ENCODE measurements at places on chromosomes 6 and 20.

DNA sequence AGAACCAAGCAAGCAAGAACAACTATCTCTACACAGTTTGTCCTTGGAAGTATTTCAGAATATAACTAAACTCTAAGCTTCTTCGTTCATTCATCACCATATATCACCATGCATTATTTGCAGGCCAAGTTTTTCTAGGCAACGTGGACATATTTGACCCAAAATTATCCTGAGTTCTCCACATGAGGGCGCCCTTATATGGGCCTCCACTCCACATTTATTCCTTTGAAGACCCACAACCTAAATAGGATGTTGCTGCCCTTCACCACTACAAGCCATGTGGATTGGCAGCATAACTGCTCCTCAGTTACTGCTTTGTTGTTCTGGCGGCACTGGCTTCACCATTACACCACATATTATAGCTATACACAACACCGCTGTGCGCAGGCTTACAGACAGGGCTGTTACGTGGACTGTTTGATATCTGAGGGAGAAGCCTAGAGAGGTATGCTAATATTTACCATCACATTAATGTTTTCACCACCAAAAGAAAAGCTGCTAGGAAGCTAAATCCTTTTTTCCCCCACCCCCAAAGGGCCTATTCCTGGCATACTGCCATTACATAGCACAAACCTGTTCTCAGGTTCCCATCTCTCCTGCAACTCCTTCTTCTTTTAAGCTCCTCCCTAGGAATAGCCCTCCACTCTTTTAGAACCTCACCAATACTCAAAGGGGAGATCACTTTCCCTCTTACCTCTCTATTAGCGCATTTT is 411.7 kb downstream of the C6orf118 start:
- DNase-seq = no peak

DNA sequence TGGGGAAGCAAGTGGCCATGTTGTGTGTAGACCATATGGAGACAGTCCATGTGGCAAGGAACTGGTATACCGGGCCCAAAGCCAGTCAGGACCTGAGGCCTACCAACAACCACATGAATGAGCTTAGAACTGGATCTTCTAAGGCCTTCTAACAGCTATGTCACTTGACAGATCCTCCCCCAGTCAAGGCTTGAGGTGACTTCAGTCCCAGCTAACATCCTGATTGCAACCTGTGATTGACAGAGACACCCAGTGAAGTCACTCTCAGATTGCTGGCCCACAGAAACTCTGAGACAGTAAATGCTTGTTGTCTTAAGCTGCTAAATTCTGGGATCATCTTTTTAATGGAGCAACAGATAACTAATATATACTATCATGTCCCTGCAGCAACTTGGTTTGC is 32.9 kb downstream of the AHI1 start:
- DNase-seq = no peak

- no peak for DNase-seq
Measured at GRCh38 chr6:2028457-2029038, 216.9 kb downstream of the GMDS start.

DNA sequence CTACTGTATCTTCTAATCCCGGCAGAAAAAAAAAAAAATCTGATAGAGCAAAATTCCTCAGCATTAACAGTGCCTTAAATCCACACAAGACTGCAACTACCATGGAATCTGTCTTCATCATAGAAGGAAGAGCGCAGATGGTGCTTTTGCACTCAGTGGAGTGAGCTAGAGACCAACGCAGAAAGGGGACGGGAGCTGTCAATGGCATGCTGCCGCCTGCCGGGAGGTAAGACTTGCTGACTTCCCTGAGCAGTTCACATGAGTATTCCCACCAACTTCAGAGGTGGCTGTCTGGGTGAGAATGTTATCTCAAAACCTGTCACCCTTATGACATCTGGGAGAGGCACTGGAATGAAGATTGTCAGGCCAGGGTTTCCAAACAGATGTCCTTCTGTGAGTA is 35.6 kb downstream of the DZANK1 start:
- no peak for DNase-seq

DNA sequence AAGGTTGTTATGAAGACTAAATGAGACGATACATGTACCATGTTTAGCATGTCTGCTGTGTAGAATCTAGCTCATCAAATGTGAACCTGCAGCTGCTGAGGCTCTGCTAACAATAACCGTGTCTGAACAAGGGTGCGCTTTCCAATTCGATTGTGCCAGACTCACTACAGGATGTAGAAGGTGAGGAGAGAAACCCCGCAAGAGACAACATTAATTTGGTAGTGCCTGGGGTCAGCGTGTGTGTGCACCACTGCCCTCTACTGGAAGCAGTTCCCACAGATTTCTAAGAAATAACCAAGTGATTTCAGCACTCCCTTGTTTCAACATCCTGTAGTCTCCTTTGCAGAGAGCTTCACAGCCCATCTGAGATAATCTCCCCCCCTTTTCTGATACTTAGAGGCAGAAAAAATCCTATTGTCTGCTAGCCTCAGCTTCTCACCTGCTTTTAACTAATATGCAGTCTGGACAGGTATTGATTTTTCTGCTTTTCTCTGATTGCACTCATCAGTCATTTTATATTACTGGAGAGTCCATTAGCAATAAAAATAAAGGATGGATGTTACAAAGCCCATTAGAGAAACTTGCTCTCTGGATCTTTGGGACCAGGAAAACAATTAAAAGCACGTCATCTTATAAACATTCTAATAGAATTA is 96.7 kb upstream of the BACH2 start:
- no peak for DNase-seq

DNA sequence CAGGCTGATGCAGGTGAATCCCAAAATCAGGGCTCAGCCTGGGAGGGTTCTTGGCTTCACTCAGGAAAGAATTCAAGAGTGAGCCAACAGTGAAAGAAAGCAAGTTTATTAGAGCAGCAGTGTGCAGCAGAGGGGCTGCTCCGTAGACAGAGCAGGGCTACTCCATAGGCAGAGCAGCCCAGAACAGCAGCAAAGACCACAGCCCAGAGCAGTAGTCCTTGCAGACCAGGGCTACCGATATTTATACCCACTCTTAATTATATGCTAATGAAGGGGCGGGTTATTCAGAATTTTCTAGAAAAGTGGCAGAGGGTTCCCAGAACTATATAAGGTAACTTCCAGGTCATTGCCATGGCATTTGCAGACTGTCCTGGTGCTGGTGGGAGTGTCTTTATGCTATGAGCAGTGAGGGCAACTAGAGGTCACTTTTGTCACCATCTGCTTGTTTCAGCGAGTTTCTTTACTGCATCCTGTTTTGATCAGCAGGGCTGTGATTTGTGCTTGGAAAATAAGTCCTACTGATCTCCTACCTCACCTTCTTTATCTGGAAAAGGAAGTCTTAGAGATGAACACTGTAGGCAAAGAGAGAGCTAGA is 39.8 kb upstream of the PTPN1 start:
- no peak for DNase-seq

DNA sequence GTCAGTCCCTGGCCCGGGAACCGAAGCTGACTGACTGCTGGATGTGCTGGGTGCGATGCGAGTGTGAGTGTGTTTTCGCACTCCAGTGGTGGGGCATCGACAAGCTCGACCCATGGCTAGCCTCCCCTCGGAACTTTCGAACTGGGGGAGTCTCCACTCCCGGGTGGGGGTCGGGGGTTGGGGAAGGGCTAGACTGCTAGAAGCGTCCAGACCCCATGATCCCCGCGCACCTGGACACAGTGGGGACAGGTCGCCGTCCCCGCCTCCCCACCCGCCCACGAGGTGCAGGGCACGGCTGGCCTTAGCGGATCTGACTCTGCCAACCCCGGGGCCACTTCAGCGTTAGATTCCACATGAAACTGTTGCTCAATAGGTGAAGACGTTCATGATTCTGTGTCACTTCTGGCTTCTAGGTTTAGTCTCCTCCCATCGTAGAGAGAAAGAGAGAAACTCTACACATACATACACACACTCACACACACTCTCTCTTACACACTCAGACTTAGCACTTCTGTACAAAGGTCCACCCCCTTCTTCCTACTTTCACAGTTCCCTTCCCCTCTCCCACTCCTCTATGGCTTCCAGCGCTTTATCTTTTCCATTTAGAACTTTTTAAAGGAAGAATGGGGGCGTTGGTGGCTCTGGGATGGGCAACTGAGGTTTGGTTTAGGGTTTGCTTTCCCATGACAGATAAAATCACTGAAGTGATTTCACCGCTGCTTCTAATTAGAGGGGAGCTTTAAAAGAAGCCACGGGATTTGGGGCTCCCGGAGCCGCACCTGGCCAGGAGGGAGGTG is 5.1 kb upstream of the TFAP2A start:
- DNase-seq = no peak

GRCh38 chr6:10048370-10049297 is 366.2 kb downstream of the TFAP2A start:
- no peak for DNase-seq

- DNase-seq = no peak
Measured at GRCh38 chr20:40717343-40717865, 28.4 kb upstream of the MAFB start.

- no peak for DNase-seq
Measured at GRCh38 chr6:156883497-156884252, 106.5 kb downstream of the ARID1B start.

GRCh38 chr6:80145921-80146320 is 39.5 kb downstream of the BCKDHB start:
- no peak for DNase-seq

GRCh38 chr20:38091441-38092216 is 58.1 kb downstream of the RPRD1B start:
- no peak for DNase-seq

DNA sequence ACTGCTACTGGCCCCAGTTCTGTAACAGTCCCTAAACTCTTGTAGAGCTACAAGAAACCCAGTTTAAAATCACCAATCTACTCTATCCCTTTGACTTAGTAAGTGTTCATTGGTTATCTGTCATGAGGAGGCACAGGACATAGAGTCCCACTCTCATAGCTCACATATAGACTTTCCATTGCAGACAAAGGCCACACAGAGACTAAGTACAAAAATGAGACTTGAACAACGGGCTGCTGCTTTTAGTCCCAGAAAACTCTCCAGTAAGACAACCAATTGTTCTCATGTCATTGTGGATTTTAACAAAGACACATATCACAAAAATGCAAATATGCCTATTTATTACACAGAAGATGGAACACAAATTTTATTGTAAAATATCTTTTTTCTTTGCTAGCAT is 197.4 kb downstream of the PTPRK start:
- DNase-seq = no peak

GRCh38 chr6:148516617-148517016 is 174.0 kb downstream of the SASH1 start:
- DNase-seq = no peak

DNA sequence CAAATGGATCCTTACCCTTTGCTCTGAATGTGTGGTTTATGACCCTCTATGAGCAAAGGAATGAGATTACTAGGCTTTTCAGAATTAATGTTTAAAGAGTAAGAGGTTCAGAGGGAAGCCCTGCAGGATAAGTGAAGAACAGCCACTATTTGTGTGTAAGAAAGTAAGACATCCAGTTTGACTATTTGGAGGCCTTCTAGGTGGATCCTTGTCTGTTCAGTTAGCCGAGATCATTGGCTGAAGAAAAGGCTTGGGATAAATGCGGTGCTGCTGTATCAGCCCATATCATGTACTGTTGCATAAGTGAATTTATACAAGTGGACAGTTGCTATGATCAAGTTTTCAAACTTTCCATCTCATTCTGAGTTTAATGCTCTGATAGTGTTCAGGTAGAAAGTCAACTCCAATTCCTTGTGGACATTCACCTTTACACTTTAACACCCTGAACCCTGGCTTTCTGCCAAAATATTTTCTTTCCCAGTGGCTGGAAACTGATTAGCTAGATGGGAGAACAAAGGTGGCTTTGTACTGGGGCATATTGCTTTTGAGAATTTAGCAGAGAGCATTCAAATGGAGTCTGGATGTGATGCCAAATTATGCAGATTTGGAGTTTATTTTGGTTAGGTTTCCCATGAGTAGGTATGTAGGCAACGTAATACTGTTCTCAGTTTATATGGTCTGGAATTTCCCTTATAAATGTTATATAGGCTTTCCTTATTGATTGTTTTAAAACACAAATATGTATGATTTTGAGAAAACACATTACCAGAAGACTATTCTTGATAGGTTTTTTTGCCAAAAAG is 15.0 kb downstream of the PARD6B start:
- no peak for DNase-seq

DNA sequence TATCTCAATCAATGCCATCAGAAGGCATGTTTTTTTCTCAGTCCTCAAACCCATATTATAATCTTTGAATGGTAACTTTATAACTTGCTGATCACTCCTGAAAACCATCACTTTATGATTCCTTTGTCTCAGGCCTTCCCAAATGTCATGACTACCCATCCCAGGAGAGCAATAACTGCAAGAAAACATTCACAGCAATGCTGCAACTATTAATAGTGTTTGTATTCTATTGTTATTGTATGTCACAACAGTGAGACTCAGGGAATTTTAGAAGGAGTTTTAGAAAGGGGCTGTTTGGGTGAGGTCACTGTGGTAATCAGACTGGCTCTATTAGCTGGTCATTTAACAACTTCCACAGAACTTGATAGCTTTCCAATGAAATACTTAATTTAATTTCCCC is 301.4 kb upstream of the TBX18 start:
- DNase-seq = no peak

GRCh38 chr20:58019027-58019849 is 209.2 kb downstream of the ANKRD60 start:
- no peak for DNase-seq

- DNase-seq = no peak
Measured at GRCh38 chr6:134123666-134124208, 71.3 kb upstream of the SLC2A12 start.

DNA sequence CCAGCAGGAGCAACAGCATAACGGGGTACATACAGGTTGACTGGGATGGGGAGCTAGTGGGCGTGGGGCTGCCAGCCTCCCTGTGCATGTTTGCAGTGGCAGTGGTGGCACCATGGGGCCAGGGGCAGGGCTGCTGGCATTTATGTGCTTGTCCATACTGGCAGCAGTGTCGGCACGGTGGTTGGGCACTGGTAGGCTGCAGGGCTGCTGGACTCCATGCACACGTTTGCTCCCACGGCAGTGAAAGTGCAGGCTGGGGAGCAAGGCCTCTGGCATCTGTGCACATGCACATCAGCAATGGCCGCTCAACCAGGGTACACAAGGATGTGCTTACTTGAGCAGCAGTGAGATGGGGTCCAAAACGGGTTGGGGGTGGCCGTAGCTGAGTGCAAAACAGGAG is 159.5 kb upstream of the KHDRBS2 start:
- no peak for DNase-seq

- DNase-seq = no peak
Measured at GRCh38 chr20:17501701-17502100, 29.5 kb downstream of the BFSP1 start.

GRCh38 chr6:79632580-79632979 is 1.5 kb downstream of the SH3BGRL2 start:
- DNase-seq = no peak

- DNase-seq = no peak
Measured at GRCh38 chr6:14871221-14871620, 374.6 kb upstream of the JARID2 start.

DNA sequence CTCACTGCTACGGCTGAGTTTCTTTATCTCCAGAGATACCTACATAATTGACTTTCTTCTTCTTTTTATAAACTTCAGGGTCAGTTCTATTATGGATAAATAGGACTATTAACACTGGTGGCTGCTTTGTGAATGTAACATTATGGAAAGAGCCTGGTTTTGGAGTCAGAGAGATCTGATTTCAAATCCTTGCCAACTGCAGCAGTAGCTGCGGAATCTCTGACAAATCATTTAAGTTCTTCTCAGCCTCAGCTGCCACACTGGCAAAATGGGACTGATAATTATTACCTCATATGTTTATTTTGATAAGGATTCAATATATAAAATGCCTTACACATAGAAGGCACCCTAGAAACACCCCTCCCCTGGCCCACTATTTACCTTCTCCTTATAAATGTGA is 160.5 kb downstream of the BACH2 start:
- no peak for DNase-seq
